Foreskin melanocyte (primary cell): ENCODE measurements at places on chromosomes 2 and 18.

DNA sequence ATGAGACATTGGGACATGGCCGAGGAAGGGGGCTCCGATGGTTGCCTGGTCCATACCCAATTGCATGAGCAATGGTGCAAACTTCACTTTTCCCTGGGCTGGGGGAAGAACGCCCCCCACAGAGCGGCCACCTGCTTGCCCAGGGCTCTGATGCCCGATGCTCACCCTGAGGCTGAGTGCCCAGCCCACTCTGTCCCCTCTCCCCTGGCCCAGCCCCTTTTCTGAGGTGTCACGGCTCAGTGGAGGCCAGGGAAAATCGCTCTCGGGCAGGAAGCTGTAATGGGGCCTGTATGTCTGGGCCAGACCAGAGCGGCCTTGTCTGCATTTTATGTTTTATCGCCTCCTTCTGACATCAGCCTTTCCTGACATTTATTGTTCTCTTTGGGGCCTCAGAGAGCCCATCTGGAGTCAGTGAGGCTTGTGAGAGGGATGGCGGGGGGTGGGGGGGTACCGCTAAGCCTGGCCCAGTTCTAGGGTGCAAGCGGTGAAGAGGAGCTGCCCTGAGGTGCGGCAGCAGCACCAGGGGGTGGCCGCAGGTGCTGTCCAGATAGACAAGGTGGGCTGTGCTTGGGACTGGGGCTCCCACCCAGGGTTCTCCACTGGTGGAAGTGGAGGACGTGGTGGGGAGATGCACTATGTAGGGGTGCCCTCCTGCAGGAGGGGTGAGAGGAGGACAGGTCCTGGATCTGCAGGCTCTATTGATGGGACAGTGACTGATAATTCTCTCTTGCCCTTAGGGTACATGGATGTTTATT lies 46.2 kb downstream of the INHBB start:
- no peak for DNase-seq

GRCh38 chr2:182049372-182050148 lies 63.9 kb downstream of the PPP1R1C start:
- DNase-seq: no peak

DNA sequence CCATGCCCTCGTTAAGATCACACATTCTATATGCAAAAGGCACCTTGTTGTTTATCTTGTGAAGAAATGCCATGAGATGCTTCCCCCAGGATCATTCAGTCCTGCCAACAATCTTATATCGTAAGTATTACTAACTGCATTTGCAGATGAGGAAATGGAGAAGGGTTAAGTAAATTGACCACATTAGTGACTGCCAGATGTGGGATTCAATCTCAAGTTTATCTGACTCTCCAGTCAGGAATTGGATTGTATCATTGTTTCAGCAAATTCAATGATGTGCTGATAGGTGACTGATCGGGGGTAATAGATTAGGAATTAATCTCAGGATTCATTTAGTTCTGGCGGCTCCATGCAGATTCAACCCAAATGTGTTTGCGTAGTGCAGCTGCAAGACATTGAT lies 106.2 kb downstream of the CNTNAP5 start:
- no peak for DNase-seq

DNA sequence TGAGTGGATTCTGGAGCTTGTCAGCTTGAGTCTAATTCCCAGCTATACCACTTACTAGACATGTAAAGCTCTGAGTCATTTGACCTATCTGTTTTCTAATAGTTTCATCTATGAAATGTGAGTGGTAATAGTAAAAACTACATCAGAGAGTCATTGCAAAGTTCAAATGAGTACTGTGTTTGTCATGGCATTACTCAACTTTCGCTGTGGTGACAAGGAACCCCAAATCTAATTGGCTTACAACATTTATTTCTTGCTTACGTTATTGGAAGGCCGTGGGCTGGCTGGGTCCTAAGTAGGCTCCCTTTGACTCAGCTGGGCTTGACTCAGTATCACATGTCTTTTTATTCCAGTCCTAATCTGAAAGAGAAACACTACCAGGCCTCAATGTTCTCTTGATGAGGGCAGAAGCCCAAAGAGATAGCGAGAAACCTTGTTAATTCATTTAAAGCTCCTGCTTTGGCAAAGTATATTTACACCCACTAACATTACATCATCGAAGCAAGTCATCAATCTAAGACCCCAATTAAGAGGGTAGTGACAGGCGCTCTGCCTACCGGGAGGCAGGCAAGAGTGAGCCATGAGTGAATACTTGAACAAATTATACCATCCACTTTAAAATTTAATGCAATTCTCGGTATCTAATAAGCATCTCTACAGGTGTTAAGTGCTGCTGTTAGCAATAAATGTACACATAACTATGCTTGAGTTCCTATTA lies 431.8 kb upstream of the SPHKAP start:
- DNase-seq: peak; percentile 14

DNA sequence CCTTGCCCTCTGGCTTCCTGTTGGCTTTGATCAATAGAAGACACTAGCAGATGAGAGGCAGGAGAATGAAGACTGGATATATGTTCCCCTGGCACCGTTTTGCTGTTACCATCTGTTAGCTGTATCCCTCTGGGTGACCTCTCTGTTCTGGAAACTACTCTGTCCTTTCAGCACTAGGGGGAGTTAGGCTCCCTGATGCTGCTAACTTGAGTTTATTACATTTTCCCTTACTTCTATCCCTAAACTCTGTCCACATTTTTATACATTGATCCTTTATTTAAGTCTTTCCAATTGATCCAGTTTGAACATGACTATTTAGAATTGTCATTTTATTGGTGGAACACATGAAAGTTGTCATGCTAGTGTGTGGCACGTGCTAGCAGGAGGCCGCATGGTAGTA lies 1014.3 kb upstream of the CDH2 start:
- no peak for DNase-seq

- peak; percentile 72 for DNase-seq
These were observed 14.7 kb downstream of the NRP2 start for GRCh38 chr2:205696927-205697441.
